GM04504 (cell line): ENCODE measurements at places on chromosomes 7 and 10.

- DNase-seq, result no peak
Measured at GRCh38 chr10:133278577-133279265, 2.1 kb upstream of the ADAM8 start.

- DNase-seq, result no peak
Measured at GRCh38 chr10:79268742-79269141, 78.5 kb upstream of the PPIF start.

GRCh38 chr10:104089621-104090020 is 3.9 kb upstream of the COL17A1 start:
- no peak for DNase-seq

DNA sequence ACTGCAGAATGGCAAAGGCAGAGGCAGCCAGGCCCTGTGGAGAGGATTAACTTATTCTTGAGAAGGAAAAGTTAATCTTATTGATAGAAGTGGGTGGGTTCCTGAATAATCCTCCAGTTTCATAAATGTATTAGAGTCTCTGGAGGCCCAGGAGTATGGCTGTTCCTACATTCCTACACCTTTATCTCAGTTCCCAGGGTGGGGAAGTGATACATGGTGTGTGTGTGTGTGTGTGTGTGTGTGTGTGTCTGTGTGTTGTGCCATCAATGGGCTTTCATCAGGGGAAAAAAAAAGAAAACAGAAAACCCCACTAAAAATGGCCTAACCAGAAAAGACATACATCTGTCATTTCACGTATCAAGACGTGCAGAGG is 22.0 kb upstream of the GSDME start:
- no peak for DNase-seq

- DNase-seq, result no peak
Measured at GRCh38 chr7:132901241-132901640, 180.6 kb downstream of the CHCHD3 start.
